Activated naive CD4-positive, alpha-beta T cell (primary cell): ENCODE measurements at places on chromosomes 6 and 20.

GRCh38 chr6:110398778-110399177, 16.6 kb downstream of the DDO start:
- DNase-seq = no peak

DNA sequence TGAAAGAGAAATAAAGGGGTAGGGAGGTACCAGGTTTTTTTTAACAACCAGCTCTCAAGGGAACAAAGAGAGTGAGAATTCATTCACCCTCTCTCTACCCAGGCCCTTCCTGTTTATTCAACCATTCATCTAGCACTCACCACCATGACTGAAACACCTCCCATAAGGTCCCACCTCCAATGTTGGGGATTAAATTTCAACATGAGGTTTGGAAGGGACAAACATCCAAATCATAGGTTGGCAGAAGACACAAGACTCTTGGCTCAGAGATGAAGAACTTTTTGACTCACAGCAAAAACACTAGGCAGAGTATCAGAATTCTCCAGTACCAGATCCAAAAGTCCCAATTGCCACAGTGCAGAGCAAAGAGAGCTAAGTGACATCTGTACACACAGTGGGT, 186.3 kb downstream of the EDN1 start:
- no peak for DNase-seq

DNA sequence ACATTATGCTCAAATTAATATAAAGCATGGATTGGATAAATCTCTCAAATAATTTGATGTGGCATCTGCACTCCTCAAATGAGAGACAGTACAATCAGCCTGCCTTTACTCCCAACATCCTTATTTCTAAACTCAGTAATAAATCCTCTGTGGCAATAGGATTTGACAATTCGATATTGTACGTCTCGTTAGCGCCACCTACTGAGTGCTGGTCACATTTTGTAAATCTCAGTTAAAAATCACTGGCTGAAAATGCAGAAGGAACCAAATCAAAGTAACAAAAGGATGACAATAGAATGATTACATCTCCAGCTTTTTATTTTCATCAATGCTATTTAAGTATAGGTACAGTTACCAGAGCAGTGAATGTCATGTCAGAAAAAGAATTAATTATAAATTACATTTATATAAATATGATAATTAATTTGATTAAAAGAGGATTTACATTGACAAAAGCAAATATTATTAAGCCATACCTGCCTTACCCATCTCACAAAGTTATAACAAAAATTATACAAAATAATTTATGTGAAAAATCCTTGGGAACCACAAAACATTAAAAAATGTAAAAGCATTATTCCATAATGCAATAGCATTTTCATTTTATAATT, 20.2 kb upstream of the GJE1 start:
- peak; percentile 42 for DNase-seq

GRCh38 chr6:117396228-117396627, 29.5 kb downstream of the ROS1 start:
- no peak for DNase-seq

DNA sequence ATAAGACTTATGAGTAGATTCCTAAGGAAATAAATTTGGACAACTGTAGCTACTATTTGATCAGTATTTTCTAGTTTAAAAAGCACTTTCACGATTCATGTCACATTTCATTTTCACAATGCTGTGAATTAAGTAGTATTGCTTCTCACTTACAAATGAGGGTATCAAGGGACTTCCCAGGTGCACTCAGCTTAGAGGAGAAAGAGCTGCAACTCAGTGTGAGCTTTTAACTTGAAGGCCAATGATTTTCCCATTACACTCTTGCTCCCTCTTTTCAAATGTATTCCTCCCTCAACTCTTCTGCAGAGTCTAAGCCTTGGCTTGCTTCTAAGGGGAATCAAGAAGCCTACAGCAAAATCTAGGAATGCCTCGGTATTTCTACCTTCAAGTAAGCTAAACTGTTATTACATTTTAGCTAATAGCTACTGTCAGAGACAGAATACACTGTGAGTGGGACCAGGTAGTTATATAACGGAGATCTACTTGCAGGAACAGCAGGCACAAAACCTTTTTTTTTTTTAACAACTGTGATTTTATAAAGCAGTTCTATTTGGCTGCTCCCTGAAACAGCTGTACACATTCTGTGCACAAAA, 339.0 kb downstream of the SYNE1 start:
- no peak for DNase-seq

DNA sequence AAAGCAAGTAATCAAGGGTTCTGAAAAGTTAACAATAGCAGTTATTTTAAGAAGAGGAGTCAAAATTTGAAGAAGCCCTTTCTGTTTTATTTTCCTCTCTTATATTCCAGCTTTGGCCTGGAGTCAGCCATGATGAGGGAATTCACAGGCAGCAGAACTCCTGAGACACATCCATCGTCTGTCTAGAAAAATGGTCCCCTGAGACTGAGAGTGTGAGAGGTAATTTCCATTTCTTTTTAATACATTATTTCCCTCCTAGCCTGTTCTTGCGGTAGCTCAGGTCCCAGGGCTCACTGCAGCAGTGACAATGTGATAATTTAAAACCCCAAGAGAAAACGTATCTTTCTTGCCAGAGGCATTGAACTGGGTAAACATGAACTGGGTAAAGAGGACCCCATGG, 296.0 kb downstream of the SMOC2 start:
- DNase-seq = no peak

- no peak for DNase-seq
Observed at GRCh38 chr20:39879296-39879695, 809.7 kb downstream of the MAFB start.

GRCh38 chr20:59220161-59220560, 56.5 kb downstream of the ZNF831 start:
- DNase-seq = no peak

GRCh38 chr6:84350397-84350796, 123.0 kb upstream of the CEP162 start:
- DNase-seq = no peak

DNA sequence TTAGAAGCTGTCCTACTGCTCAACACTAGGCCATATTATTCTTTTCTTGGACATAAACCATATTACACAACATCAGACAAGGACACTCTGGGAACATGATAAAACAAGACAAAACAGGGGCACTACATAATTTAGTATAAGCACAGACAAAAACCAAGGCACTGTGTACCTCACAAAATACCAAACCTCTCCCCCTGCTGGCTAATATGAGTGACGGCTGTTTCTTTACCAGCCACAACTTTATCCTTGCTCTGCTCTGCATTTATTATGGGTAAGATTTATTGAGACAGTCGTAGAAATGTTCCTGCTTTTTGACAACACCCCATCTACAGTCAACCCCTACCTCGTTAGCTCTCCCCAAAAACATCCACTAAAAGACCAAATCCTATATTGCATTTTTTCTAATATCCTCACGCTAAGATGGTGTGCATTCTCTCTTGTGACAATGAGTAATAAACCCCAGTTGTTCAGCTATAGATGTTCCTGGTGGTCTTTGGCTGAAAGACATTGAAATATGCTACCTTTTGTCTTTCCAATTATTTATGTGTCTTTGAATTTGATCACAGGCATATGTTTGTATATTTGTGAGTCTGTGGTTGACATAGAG, 23.8 kb upstream of the POLR1H start:
- DNase-seq = no peak

GRCh38 chr6:137830511-137830911, 36.5 kb upstream of the TNFAIP3 start:
- no peak for DNase-seq

- DNase-seq = no peak
Observed at GRCh38 chr6:170449835-170450753, 103.0 kb downstream of the PSMB1 start.

GRCh38 chr6:25250878-25251277, 28.3 kb upstream of the CARMIL1 start:
- DNase-seq = no peak

DNA sequence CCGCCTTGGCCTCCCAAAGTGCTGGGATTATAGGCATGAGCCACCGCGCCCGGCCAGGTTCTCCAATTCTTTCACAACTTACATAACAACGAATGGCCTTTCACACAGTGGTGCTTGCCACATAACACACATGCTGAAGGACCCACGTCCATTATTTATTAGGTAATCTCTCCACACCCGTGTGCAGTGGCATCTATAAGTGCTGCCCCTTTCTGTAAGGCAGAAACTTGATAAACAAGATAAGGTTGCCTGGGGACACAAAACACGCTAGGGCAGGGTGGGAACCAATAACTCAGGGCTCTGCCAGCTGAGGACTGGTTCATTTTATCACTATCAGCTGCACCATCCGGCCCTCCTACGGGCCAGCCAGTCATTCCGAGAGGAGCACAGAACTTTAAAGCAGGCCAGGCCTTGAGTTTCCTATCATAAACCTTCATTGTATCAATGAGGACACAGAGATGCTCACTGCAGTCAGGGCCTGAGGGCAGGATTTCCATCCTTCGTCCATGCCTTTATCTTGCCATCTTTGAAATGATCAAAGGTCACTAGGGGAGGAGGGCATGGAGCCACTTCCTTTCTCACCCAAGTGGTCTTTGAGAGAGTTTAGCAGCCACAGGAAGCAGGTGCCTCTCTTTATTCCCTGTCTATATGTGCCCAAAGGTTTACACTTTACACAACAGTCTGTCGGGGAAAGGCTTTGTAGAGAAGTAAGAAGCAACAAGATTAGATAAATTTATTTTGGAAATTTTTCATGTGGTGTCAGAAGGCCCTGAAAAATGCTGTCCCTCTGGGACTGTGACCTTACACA, 37.6 kb downstream of the GPLD1 start:
- DNase-seq = no peak

GRCh38 chr6:45494416-45495135, 116.8 kb upstream of the SUPT3H start:
- no peak for DNase-seq

DNA sequence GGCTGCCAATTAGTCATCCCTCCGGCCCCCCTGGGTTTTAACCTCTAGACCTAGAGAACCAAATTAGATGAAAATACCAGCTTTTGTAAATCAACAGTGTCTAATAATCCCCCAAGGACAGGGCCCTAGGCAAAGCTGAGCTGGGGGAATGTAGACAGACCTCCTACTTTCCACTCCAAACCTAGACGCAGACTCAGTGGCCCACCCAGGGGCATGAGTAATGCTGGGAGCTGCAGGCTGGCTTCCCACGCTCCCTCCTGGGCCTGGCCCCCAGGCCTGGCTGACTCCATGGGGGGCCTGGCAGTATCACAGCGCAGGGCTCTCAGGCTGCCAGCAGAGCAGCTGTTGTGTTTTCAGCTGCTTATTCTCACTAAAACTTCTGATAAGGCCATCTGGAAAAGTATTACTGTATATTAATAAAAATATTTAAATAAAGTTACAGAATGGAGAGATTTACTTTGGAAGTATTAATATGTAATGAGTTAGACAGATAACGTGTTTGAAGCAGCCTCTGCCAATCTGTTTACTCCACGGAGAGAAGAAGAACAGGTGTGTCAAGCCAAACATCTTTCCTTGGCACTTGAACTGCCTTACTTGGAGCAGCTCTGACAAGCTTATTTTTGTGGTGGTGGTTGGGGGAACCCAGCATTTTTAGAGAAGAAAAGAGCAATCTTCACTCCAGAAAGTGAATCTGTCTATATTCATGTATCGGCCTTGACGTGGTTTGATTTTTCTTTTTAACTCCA, 144.0 kb upstream of the AGPAT4 start:
- DNase-seq = no peak

DNA sequence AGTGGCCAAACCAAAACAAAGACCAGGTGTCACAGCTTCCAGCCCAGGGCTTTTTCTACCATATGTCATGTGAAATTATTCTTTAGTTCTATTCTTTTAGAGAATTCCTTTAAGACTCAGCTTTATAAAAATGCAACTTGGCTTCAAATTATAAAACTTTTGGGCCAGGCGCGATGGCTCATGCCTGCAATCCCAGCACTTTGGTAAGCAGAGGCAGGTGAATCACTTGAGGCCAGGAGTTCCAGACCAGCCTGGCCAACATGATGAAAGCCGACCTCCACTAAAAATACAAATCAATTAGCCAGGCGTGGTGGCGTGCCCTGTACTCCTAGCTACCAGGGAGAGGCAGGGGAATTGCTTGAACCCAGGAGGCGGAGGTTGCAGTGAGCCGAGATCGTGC, 210.3 kb upstream of the ARG1 start:
- DNase-seq = no peak

DNA sequence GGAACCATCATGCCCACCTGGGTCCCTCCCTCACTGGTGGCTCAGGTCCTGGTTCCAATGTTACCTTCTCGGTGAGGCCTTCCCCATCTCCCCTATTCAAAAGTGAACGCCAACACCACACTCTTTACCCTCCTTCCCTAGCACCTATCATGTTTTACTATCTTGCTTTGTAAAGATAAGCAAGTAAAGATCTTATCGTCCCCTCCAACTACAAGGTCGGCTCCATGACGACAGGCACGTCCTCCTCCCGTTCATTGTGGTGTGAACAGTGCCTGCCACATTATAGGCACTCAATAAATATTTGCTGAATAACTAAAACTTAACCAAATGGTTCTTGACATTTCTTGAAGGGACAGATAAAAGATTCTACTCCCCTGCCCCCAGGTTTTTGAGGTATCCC, 147.1 kb downstream of the PREX1 start:
- no peak for DNase-seq

GRCh38 chr6:16082361-16082760, 46.5 kb upstream of the MYLIP start:
- no peak for DNase-seq

- no peak for DNase-seq
Observed at GRCh38 chr20:61744691-61745396, 320.8 kb downstream of the TAF4 start.

DNA sequence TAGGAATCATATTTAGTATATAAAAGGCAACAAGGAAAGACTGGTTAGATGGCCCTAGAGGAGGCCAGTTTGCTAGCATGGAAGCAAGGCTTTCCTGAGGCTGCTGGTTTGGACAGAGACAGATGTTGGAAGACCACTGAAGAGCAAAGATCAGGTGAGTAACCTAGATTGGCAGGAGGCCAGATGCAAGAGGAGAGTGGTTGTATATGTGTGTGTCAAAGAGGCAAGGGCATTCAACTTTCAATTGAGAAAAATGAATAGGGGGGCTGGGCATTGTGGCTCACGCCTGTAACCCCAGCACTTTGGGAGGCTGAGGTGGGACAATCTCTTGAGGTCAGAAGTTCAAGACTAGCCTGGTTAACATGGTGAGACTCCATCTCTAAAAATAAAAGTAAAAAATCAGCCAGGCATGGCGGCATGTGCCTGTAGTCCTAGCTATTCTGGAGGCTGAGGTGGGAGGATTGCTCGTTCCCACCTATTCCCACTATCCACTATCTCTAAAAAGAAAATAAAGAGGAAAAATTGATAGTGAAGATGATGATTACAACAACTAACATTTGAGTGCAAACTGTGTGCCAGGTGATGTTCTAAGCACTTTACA, 79.8 kb downstream of the PRDM1 start:
- DNase-seq = no peak

DNA sequence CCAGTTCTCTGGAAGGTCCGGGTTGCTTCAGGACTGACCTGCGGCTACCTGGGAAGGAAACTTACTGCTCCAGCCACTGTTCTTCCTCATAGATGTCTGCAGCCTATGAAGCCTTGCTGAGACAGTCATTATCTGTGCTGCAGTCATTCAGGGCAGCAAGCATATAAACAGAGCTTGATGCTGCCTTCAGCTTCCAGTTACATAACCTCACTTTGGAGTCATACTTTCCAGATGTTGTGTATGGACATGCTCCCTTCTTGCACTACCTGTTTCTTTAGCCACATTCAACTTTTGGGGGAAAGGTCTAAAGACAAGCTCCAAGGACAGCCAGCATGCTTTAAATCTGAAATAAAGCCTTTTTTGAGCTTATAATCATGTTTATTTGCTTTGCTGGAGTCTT, 98.1 kb downstream of the SLC24A3 start:
- DNase-seq = no peak
